ENCODE measurements at places on chromosomes 16 and 17.

- peak; percentile 27 for DNase-seq
These were observed at the start of gene CENPV for GRCh38 chr17:16353317-16354174. Gene CENPV (minus strand): TSS chr17:16353469. CDS start chr17:16353436, 33 bp downstream.

GRCh38 chr16:75394941-75395340 is 38.4 kb downstream of the CFDP1 start:
- no peak for DNase-seq

- DNase-seq = no peak
These were observed 2.4 kb upstream of the MT1B start for GRCh38 chr16:56649271-56649670.

DNA sequence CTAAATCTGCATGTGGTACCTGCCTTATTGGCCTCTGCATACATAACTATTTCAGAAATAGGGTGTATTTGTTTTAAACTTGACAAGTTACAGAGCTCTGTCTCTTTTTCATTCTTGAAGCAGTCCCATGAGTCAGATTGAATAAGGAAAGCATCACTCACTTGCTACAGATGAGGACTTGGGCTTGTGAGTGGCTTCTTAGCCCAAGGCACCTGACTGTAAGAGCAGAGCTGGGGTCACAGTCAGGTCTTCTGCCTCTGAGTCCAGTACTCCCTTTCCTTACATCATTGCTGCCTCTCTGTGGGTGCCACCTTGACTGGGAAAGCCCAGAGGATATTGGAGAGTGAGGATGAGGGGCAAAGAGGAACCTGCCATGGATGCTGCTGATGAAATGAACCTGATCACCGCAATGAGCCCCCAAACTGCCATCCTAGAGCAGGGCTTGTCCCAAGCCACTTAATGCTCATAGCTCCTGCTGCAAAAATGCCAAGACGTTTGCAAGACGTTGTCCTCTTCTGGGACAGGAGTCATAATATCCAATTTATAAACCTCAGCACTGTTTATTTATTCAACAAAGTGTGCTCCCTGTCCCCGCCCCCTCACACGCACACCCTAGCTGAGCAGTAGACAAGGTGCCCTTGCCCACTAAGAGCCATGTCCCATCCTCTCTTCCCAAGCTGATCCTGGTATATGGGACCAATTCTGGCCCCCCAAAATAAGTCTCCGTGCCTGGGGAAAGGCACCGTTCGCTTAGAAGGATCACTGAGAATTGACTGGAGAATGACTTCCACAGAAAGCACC is 74.1 kb downstream of the CCDC182 start:
- no peak for DNase-seq

DNA sequence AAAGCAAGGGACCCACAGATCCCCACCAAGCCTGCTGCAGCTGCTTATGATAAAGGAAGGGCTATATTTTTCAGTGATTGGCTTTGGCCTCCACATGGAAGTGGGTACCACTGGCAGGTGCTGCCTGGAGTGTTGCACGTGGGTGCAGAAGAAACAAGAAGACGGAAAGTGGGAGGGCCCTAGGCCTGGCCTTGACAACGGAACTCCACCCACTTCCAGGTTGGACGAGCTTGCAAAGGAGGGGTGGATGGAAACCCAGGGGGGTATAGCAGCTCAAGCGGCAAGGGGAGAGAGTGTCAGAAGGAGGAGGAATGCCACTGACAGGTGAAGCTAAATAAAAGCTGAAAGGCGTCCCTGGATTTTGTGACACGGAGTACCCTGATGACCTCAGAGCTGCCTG is 20.3 kb downstream of the TRIM25 start:
- no peak for DNase-seq
